ENCODE measurements at places on chromosomes 2 and 18.

GRCh38 chr2:208643145-208643544, 236.6 kb downstream of the PTH2R start:
- no peak for DNase-seq

DNA sequence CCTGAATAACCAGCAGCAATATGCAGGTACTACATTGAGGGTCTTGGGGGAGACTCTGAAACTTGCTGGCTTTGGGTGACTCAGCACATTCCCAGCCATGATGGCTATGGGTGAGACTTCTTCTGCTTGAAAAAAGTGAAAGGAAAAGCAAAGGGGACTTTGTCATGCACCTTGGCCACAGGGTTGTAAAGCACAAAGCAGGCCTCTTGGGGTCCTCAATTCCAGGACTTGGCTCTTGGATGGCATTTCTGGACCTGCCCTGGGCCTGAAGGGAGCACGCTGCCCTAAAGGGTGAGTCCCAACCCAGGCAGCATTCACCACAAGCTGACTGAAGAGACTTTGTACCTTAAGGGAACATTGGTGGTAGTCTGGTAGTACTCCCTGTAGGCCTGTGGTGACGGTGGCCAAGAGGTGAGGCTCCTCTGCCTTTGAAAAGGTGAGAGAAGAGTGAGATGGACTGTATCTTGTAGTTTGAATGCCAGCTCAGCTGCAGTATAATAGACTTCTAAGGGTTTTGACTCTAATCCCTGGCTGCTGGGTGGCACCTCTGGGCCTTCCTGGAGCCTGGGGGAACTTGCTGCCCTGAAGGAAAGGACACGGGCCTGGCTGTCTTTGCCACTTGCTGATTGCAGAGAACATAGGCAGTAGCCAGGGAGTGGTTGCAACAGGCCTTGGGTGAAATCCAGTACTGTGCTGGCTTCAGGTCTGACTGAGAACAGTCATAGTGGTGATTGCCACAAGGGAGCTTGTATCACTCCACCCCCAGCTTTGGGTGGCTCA, 36.5 kb upstream of the CYTIP start:
- no peak for DNase-seq

GRCh38 chr2:238423561-238424312, 3.0 kb upstream of the ASB1 start:
- no peak for DNase-seq

DNA sequence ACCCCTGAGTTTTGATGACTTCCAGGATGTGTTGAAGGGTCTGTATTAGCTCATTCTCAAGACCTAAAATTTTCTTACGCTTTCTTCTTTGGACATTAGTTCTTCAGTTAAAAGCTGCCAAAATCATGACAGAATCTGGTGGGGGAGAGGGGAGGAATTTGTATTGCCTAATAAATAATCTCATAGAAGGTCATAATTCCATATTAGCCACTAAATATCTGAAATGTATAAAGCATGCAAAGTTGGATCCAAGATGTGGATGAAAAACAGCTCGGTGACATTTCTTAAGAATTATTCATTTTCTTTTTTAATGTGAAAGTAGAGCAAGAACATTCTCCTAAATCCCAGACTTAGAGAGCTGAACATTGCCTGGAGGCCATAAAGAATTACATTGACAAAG, 120.1 kb downstream of the MMADHC start:
- no peak for DNase-seq

Data from activated naive CD8-positive, alpha-beta T cell treated with anti-CD3 and anti-CD28 coated beads, Interleukin-2, amount 50 U/mL, for 16 hours (primary cell).